Hepatocyte (in vitro differentiated cells): ENCODE measurements at places on chromosomes 7 and 10.

- H3K4me1 ChIP-seq, result no peaks in the 10 kb centered on the region
- H3K4me3 ChIP-seq, result no peak overlapping the region
- no peak overlapping the region for H3K27ac ChIP-seq
- no peaks in the 10 kb centered on the region for H3K27me3 ChIP-seq
Measured at GRCh38 chr7:131021460-131021859, 287.5 kb upstream of the KLF14 start.

GRCh38 chr7:109782806-109783205, 1213.1 kb downstream of the DNAJB9 start:
- no peak overlapping the region for H3K27ac ChIP-seq
- H3K4me1 ChIP-seq, result no peaks in the 10 kb centered on the region
- no peak overlapping the region for H3K4me3 ChIP-seq
- DNase-seq, result no peak
- H3K27me3 ChIP-seq, result no peaks in the 10 kb centered on the region

DNA sequence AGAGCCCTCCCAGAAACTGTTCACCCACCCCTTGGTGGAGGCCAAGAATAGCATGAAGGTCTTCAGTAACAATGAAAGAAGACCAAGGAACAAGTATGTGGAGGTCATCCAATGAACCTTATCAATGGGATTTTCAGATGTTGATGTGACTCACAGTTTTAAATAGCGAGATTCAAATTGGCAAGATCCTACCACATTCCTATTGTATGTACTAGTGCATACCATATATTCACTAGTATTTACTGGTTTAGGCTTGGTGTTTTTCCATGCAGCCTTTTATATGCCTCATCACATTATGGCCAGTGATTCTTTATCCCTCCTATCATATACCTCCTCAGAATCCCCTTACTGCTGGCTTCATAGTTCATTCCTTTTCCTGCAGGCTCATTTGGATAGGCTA, 54.4 kb downstream of the ITGB8 start:
- no peak for DNase-seq
- no peaks in the 10 kb centered on the region for H3K27me3 ChIP-seq
- H3K4me1 ChIP-seq, result peaks cover 9% of the 10 kb centered on the region
- no peak overlapping the region for H3K27ac ChIP-seq
- no peak overlapping the region for H3K4me3 ChIP-seq

DNA sequence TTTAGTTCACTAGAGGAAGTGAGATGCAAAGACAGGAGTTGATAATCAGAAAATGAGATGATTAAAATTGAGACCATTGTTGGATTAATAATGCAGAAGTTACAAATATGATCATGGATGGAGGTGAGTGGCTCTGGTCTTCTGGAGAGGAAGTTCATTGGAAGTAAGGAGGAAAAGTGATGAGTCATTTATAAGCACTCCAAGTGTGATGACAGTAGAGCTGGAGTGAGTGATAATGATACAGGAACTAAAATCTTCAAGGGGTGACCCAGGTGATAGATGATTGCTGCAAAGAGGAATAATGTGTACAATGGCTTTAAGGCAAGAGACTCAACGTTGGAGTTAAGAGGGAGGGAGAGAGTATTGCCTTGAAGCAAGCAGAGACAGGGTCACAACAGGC, 20.7 kb downstream of the ZNF32 start:
- no peak overlapping the region for H3K27ac ChIP-seq
- H3K36me3 ChIP-seq, result no peaks in the 10 kb centered on the region
- H3K4me1 ChIP-seq, result no peaks in the 10 kb centered on the region
- DNase-seq, result no peak
- no peaks in the 10 kb centered on the region for H3K27me3 ChIP-seq

GRCh38 chr7:150738591-150739001, 1.4 kb downstream of the GIMAP5 start:
- no peaks in the 10 kb centered on the region for H3K4me1 ChIP-seq
- no peak overlapping the region for H3K4me3 ChIP-seq
- H3K36me3 ChIP-seq, result no peaks in the 10 kb centered on the region
- no peak for DNase-seq
- H3K27me3 ChIP-seq, result peaks cover 38% of the 10 kb centered on the region

DNA sequence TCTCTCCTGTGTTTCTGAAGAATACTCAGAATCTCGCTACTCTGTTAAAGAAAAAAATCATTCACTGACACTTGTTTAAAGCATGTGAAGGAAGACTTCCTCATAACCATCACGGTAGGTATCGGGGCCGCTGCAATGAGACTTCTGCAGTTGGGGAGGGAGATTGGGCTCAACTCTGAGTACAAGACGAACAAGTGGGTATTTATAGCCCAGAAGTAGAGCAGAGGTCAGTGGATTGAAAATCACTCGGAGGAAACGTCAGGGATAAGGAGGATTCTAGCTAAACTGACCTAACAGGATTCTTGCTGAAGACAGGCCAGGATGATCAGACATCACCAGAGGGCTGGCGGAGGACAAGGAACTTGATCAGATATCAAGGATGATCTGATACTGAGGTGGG, 33.3 kb downstream of the ITPRIP start:
- no peak overlapping the region for H3K27ac ChIP-seq
- no peaks in the 10 kb centered on the region for H3K27me3 ChIP-seq
- no peak for DNase-seq
- H3K36me3 ChIP-seq, result no peaks in the 10 kb centered on the region

DNA sequence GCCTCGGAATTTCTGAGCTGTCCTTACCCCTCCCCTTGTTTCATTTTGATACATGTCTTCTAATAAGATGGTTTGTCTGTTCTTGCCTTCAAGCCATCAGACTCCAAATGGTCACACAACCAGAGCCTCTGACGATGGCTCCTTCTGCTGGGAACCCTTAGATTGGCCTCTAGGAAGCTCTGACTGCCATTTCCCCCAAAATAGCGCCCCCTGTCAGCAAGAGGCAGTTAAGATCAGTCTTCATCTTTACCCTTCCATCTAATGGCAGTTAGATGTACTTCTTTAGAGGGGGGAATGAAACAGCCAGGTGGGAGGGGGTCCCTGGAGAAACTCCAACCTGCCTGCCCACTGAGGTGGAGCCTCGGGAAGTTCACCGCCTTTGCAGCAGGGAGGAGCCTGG, 85.8 kb upstream of the GPR22 start:
- no peak overlapping the region for H3K4me3 ChIP-seq
- no peak for DNase-seq
- H3K27ac ChIP-seq, result no peak overlapping the region
- no peaks in the 10 kb centered on the region for H3K36me3 ChIP-seq
- H3K4me1 ChIP-seq, result peaks cover 25% of the 10 kb centered on the region

GRCh38 chr10:79079490-79080355, 11.0 kb downstream of the ZMIZ1 start:
- no peaks in the 10 kb centered on the region for H3K27me3 ChIP-seq
- DNase-seq, result peak; percentile 76
- no peaks in the 10 kb centered on the region for H3K36me3 ChIP-seq
- H3K27ac ChIP-seq, result peak overlapping the region; percentile 77
- peaks cover 86% of the 10 kb centered on the region for H3K4me1 ChIP-seq
- no peak overlapping the region for H3K4me3 ChIP-seq

- H3K27ac ChIP-seq, result no peak overlapping the region
- no peak for DNase-seq
- H3K36me3 ChIP-seq, result no peaks in the 10 kb centered on the region
- no peaks in the 10 kb centered on the region for H3K27me3 ChIP-seq
- H3K4me3 ChIP-seq, result no peak overlapping the region
- H3K4me1 ChIP-seq, result no peaks in the 10 kb centered on the region
Measured at GRCh38 chr7:91325726-91326125, 61.5 kb downstream of the FZD1 start.

- peaks cover 15% of the 10 kb centered on the region for H3K4me1 ChIP-seq
- H3K4me3 ChIP-seq, result no peak overlapping the region
- no peaks in the 10 kb centered on the region for H3K36me3 ChIP-seq
- H3K27ac ChIP-seq, result no peak overlapping the region
Measured at GRCh38 chr7:3916146-3916545, 615.1 kb downstream of the SDK1 start.

DNA sequence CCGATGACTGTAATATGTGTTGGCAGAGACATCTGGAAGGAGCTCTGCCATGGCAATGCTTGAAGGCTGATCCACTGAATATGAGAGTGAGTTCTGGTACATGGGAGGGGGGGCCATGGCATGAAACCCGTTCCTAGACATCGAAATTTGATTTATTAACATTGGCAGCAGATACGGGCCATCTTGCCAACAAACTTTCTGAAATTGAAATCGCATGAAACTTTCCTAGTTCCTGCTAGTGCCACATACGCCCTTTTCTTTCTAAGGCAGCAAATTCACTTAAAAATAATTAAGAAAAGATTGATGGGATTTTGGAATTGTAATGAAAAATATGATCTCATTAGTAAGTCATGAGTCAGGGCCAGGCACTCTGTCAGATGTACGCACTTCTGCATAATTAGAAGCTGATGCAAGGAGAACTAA, 91.8 kb upstream of the KMT2C start:
- no peaks in the 10 kb centered on the region for H3K27me3 ChIP-seq
- no peak for DNase-seq
- no peaks in the 10 kb centered on the region for H3K36me3 ChIP-seq

- DNase-seq, result no peak
- H3K36me3 ChIP-seq, result no peaks in the 10 kb centered on the region
- no peaks in the 10 kb centered on the region for H3K27me3 ChIP-seq
- no peak overlapping the region for H3K27ac ChIP-seq
Measured at GRCh38 chr7:30799206-30799975, 28.2 kb downstream of the MINDY4 start.

DNA sequence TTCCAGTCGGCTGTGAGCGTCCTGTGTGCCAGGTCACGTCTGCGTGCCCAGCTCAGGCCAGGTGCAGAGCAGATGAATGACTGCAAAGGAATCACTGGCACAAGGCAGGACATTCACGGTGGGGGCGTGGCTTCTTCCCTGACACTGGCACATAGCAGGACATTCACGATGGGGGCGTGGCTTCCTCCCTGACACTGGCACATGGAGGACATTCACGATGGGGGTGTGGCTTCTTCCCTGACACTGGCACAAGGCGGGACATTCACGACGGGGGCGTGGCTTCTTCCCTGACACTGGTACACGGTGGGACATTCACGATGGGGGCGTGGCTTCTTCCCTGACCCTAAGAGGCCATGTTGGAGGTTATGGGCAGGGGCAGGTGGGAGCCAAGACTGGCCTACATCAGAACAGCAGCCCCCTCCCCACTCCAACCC, 64.3 kb downstream of the MYL10 start:
- no peak overlapping the region for H3K4me3 ChIP-seq
- no peak overlapping the region for H3K27ac ChIP-seq
- H3K36me3 ChIP-seq, result no peaks in the 10 kb centered on the region
- no peaks in the 10 kb centered on the region for H3K4me1 ChIP-seq

DNA sequence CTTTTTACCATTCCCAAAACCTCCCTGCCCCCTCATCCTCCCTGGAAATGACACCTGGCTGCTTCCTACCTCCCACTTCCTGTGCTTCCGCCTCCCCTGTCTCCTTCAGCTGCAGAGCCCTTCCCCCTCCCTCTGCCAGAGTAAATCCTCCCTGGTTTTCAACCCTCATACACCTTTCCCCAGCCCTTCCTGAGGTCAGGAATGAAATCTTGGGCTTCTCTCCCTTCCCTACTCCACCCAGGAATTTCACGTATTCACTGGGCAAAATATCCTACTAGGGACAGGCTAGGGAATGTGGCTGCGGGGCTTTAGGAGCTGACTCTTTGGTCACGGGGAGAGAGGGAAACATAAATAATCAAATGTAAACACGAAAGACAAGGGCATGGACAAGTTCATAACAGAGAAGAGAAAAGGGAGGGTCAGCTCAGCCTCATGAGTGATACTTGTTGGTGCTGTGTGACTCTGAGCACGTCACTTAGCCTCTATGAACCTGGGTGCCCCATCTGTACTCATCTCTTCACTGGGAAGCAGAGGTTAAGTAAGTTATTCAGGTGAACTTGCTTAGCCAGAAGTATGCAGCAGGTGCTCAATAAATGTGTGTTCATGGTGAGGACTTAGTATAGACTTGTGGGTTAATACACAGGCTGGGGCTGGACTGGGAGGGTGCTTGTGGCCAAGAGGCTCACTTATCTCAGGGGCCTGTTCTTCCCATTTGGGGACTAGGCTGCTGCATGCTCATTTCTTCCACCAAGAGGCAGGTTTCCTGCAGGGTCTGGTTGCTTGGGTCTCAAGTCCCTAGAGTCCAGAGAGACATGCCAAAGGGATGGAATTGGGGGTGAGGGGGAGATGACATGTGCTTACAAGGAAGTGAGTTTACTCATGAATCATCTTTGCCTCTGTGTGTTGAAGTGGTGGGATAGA, 10.0 kb upstream of the DUSP5 start:
- H3K36me3 ChIP-seq, result no peaks in the 10 kb centered on the region
- H3K4me1 ChIP-seq, result no peaks in the 10 kb centered on the region
- DNase-seq, result no peak
- H3K4me3 ChIP-seq, result no peak overlapping the region

- no peaks in the 10 kb centered on the region for H3K27me3 ChIP-seq
- DNase-seq, result peak; percentile 82
- no peak overlapping the region for H3K27ac ChIP-seq
- no peak overlapping the region for H3K4me3 ChIP-seq
Measured at GRCh38 chr7:136009488-136010079, 32.4 kb upstream of the MTPN start.

GRCh38 chr10:113252650-113253618, 299.9 kb upstream of the HABP2 start:
- no peaks in the 10 kb centered on the region for H3K36me3 ChIP-seq
- DNase-seq, result no peak
- no peak overlapping the region for H3K4me3 ChIP-seq
- no peak overlapping the region for H3K27ac ChIP-seq
- no peaks in the 10 kb centered on the region for H3K4me1 ChIP-seq

DNA sequence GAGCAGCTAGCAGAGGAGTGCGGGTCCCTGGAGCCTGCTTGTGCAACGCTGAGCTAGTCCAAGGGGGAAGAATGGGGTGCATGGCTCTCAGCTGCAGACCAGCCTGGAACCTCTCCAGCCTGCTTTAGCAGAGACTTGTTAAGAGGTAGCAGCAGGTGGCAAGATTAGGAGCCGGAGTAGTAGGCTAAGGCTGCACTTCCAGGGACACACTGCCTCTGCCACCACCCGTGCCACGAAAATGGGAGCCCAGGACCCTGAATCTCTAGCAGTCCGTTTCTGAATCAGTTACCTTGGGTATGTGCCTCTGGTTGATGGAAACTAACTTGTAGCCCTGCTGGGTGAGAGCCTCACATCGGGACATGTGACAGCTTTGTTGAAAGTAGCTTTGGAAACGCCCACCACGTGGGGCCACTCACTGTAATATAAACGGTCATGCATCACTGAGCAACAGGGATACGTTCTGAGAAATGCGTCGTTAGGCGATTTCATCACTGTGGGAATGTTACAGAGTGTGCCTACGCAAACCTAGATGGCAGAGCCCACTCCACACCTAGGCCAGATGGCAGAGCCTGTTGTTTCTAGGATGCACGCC, 25.9 kb downstream of the HTRA1 start:
- H3K4me3 ChIP-seq, result no peak overlapping the region
- no peaks in the 10 kb centered on the region for H3K36me3 ChIP-seq

GRCh38 chr10:99329304-99329553, at the start of gene CNNM1:
Gene CNNM1 (plus strand): TSS chr10:99329356. CDS start chr10:99329388, 32 bp downstream.
- H3K27me3 ChIP-seq, result peaks cover 55% of the 10 kb centered on the region
- H3K27ac ChIP-seq, result no peak within 1 kb of the TSS
- DNase-seq, result peak; percentile 73
- peaks cover 10% of the 10 kb centered on the region for H3K4me1 ChIP-seq

GRCh38 chr10:113297226-113297625, 255.6 kb upstream of the HABP2 start:
- H3K4me3 ChIP-seq, result no peak overlapping the region
- H3K27ac ChIP-seq, result no peak overlapping the region
- peaks cover 3% of the 10 kb centered on the region for H3K4me1 ChIP-seq
- DNase-seq, result no peak
- H3K27me3 ChIP-seq, result no peaks in the 10 kb centered on the region
- no peaks in the 10 kb centered on the region for H3K36me3 ChIP-seq

- DNase-seq, result no peak
- no peak overlapping the region for H3K4me3 ChIP-seq
- no peak overlapping the region for H3K27ac ChIP-seq
- H3K4me1 ChIP-seq, result no peaks in the 10 kb centered on the region
- no peaks in the 10 kb centered on the region for H3K27me3 ChIP-seq
Measured at GRCh38 chr10:43427166-43427825, 9.6 kb upstream of the ZNF487 start.
